Mucosa of descending colon (tissue), 3 donors: ENCODE measurements at places on chromosomes 3 and 15. TPM values are rescaled to one million over a fixed set of nuclear protein-coding genes. Genes with fewer than 3 reads are reported as not detected.

DNA sequence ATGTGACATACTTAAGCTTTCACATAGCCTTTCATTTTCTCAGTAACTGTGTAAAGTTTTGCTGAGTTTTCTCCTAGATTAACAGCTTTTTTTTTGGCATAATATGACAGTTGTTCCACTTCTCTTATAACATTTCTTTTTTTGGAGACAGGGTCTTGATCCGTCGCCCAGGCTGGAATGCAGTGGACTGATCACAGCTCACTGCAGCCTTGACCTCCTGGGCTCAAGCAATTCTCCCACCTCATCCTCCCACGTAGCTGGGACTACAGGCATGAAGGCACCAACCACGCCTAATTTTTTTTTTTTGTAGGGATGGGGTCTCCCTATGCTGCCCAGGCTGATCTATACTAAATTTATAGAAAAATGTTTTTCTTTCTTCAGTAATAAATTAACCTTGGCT lies 30.1 kb downstream of the DLG1 start:
- DNase-seq = no peak

GRCh38 chr3:53673722-53674350 lies 172.4 kb downstream of the CHDH start:
- no peak for DNase-seq

DNA sequence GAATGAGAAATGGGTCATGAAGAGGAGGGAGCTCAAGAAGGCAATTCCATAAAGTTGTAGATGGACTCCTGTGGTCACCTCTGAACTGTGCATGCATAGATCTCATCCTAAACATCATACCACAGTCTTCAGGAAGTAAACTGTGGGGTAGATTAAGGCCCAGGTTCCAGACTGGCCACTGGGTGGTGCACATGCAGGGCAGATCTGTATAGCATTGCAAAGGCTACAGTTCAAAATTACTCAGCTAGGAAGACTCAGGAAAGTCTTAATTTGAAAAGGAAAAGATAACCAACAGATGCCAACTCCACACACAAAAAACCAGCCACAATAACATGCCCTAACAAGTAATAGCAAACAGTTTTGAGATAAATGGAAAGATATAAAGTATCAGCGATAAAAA lies 20.3 kb downstream of the KY start:
- DNase-seq = no peak

DNA sequence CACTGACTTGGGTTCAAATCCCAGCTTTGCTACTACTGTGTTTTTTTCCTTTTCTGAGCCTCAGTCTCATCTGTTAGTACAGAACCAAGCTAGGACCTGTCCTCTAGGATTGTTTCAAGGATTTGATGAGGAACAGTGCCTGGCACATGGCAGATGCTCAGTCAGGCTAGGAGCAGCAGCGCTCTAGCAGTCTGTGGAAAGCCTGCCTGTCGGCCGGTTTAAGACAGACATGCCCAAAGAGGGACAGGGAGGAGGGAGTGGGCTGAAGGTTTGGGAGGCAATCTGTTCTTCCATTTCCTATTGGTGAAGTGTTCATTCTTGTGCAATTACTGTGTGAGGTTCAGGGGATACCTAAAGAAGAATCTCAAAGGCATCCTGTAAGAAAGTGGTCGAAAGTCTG lies 35.1 kb upstream of the RGMA start:
- no peak for DNase-seq

GRCh38 chr3:78781351-78781750 lies 986.4 kb downstream of the ROBO1 start:
- no peak for DNase-seq

GRCh38 chr3:77038468-77038929 lies 1.4 kb upstream of the ROBO2 start:
- DNase-seq = peak; percentile 34

DNA sequence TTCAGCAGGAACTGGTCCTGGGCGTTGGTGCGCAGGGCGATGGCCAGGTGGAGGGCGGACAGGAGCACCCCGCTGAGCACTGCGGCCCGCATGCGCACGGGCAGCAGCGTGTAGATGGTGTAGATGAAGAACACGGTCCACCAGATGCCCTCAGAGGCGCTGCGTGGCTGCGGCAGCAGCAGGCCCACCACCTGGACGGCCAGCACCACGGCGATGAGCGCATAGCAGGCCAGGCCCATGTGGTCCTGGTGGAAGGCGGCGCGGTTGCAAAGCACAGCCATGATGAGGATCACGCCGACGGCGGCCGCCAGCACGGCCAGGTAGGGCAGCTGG lies 1.5 kb downstream of the ADCY5 start:
- peak; percentile 37 for DNase-seq

HDC gene
- 0.52 TPM for total RNA-seq

CATSPER2 gene
- 8.0 TPM for total RNA-seq

CIB2 gene
- 13.7 TPM for total RNA-seq

COL7A1 gene
- total RNA-seq = 3.9 TPM
